Immature natural killer cell (primary cell): ENCODE measurements at places on chromosomes 5 and 9. TPM values are rescaled to one million over a fixed set of nuclear protein-coding genes. Genes with fewer than 3 reads are reported as not detected.

- no peak overlapping the region for H3K4me3 ChIP-seq
- H3K27ac ChIP-seq: no peak overlapping the region
- peaks cover 2% of the 10 kb centered on the region for H3K4me1 ChIP-seq
- no peaks in the 10 kb centered on the region for H3K36me3 ChIP-seq
- peaks cover 19% of the 10 kb centered on the region for H3K27me3 ChIP-seq
These were observed 39.7 kb upstream of the GABRP start for GRCh38 chr5:170743876-170744212.

GRCh38 chr5:39121315-39121714, 47.1 kb upstream of the RICTOR start:
- H3K27me3 ChIP-seq: no peaks in the 10 kb centered on the region
- H3K36me3 ChIP-seq: peaks cover 26% of the 10 kb centered on the region
- H3K4me3 ChIP-seq: no peak overlapping the region
- no peak overlapping the region for H3K27ac ChIP-seq
- DNase-seq: no peak

GRCh38 chr9:71637375-71637774, 130.9 kb downstream of the CEMIP2 start:
- H3K4me1 ChIP-seq: peaks cover 40% of the 10 kb centered on the region
- no peak for DNase-seq
- H3K36me3 ChIP-seq: no peaks in the 10 kb centered on the region
- H3K4me3 ChIP-seq: peak overlapping the region; percentile 44
- peaks cover 1% of the 10 kb centered on the region for H3K27me3 ChIP-seq

DNA sequence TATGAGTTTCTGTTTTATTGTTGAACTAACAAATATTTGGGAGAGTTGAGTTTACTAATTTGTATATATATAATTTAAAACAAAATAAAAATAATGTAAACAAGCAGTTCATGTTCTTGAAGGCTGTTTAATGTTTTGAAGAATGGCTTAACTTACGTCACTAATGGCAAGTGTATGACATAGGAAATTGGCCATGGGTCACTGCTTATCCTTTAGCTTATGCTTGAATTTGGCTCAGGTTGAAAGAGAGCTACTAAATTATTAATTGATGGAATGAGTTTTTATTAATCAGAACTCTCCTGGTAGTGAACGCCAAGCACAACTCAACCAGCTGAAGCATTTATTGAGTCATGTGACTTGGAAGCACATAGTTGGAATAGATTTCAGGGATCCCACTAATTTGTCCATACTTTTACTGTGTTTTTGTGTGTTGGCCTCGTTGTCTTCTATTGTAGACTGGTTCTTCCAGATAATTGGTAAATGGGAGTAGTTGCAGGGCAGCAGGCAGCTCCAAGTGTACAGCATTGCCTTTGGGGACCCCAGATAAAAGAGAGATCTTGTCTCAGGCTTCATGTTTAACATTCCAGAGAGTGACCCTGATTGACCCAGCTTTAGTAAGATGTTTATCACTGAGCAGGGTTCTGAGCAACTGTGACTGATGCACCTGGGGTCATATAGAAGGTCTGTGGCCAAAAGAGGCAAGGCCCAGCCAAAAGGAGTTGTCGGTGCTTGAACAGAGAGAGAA, 13.5 kb downstream of the C5orf58 start:
- peaks cover 11% of the 10 kb centered on the region for H3K4me1 ChIP-seq
- no peak for DNase-seq
- H3K36me3 ChIP-seq: peaks cover 48% of the 10 kb centered on the region
- no peak overlapping the region for H3K4me3 ChIP-seq
- H3K27ac ChIP-seq: peak overlapping the region; percentile 76
- H3K27me3 ChIP-seq: peaks cover 2% of the 10 kb centered on the region

DNA sequence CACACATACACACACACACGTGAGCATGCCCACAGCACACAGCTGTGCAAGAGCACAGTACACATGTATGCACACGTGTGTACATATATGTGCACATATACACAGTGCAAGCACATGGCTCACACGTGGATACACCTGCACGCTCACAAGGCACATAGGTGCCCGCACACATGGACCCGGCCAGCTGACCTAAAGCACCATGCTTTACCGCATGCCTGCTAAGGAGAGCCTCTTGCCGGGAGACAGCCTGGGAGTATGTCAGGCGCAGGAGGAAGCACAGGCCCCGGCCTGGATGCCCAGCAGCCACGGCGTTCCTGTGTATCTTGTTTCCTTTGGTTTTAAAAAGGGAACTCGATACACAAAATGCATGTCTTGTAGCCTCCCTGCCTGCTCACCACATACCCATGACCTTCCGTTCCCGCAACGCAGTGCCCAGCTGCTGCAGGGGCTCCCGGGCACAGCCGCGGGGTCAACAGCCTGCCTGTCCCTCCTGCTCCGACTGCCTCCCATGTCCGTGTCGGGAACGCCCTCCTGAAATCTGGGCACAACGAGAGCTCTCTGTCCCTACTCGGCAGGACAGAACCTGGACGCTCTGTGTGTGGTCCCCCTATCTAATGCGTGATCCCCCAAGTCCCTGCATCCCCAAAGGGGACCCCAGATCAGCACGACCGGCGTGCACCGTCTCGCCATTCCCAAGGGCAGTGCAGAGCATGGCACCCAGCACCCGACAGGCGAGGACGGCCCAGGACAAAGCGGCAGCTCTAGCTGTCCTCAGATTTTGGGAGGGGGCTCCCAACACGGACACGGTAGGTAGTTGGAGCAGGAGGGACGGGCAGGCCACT, 3.6 kb downstream of the SLC12A7 start:
- H3K27ac ChIP-seq: no peak overlapping the region
- H3K36me3 ChIP-seq: no peaks in the 10 kb centered on the region
- peak overlapping the region; percentile 10 for H3K4me3 ChIP-seq

- peaks cover 4% of the 10 kb centered on the region for H3K36me3 ChIP-seq
- DNase-seq: no peak
- H3K4me1 ChIP-seq: no peaks in the 10 kb centered on the region
- no peak overlapping the region for H3K27ac ChIP-seq
These were observed 311.6 kb downstream of the PLK2 start for GRCh38 chr5:58148254-58148775.

- peak; percentile 24 for DNase-seq
- peaks cover 10% of the 10 kb centered on the region for H3K4me1 ChIP-seq
- no peak overlapping the region for H3K27ac ChIP-seq
- no peaks in the 10 kb centered on the region for H3K36me3 ChIP-seq
- peaks cover 3% of the 10 kb centered on the region for H3K27me3 ChIP-seq
- peak overlapping the region; percentile 33 for H3K4me3 ChIP-seq
These were observed 3.8 kb downstream of the IFNA1 start for GRCh38 chr9:21443849-21444625.

DNA sequence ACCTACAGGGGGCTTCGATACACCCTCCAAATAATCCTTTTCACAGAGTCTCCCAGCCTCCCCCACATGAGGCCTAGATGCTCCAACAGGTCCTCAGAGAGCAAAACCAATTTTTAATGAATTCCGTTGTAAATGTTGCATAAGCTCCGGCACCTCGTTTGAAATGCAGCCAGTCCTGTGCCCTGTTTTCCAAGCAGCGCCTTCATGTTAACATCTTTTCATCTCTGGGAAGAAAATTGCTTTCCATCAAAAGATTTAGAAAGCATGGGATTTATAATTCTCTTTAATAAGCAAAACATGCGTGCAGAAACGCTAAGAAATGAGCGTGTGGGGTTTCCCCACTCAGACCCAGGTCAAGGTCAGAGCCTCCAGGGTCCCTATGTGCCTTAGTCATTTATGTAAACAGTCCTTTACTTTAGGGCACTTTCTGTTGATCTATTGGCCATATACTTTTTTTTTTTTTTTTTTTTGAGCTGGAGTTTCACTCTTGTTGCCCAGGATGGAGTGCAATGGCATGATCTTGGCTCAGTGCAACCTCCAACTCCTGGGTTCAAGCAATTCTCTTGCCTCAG, 177.5 kb upstream of the S1PR3 start:
- H3K4me1 ChIP-seq: no peaks in the 10 kb centered on the region

DNA sequence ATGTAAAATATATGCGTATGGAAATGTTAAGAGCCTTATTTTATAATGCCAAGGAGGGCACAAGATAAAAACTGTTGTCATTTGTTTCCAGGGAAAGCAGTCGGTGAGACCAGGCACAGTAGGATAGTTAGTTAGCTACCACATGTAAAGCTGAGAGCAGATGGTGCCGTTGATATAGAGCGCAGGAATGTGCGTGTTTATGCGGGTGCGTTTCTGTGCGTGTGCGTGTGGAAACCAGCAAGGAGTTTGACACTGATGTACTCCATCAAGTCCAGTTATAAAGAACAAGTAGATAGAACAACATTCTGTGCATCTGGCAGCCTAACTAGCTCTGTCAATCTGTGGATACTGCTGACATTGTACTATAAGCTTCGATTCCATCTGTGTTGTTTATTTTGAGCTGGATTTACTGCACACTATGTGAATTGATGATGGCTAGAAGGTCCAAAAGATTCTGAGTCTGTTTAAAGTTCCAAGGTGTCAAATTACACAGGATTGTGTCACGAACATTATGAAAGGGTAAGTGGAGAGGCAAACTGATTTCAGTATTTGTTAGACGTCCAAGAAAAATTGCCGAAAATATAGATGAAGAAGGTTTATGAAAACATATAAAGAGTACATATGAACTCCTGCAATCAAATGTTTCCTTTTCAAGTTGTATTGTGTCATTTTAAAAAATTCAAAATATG, 494.9 kb upstream of the MEF2C start:
- H3K27me3 ChIP-seq: peaks cover 2% of the 10 kb centered on the region
- no peaks in the 10 kb centered on the region for H3K36me3 ChIP-seq

GRCh38 chr9:136945333-136946227, 537 bp downstream of the C8G start:
- H3K4me3 ChIP-seq: no peak overlapping the region
- H3K27ac ChIP-seq: no peak overlapping the region
- H3K4me1 ChIP-seq: peaks cover 36% of the 10 kb centered on the region
- peaks cover 10% of the 10 kb centered on the region for H3K27me3 ChIP-seq

DNA sequence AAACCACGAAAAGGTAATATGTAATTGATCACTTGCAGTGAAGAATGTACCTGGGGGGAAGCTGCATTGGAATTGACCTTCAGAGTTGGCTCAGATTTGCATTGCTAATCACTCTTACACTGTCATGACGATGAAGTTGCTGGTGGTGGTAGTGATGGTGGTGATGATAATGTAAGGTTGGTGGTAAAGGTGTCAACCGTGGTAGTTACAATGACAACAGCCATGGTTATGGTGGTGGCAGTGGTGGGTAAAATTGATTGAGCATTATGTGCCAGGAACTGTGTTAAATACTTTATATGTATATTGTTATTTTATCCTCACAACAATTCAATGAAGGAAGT, 282.4 kb downstream of the NR3C1 start:
- peaks cover 4% of the 10 kb centered on the region for H3K27me3 ChIP-seq
- peak overlapping the region; percentile 36 for H3K4me3 ChIP-seq
- H3K4me1 ChIP-seq: peaks cover 76% of the 10 kb centered on the region
- DNase-seq: peak; percentile 72

DNA sequence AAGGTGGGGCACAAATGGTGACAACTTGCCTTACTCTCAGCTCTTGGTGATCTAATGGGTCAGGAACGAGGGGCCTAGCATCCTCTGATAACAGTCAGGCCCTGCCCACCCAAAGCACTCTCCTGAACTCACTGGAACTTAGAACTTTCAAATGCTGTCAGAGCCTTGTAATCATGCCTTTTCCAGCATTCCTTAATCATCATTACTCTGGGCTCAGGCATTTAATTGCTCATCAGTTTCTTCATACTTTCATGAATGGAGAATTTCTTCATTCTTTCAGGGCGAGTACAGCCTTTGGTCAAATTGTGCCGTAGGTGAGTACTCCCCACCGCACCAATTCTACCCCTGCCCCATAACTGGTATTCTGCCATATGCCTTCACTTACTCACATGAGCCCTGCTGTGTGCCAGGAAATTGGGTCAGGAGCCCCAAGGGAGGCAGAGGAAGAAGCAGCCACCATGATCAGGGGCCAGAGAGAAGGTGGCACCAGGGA, 30.2 kb upstream of the DUSP1 start:
- peaks cover 4% of the 10 kb centered on the region for H3K4me1 ChIP-seq
- no peak overlapping the region for H3K27ac ChIP-seq
- no peak for DNase-seq
- no peaks in the 10 kb centered on the region for H3K27me3 ChIP-seq

- peaks cover 3% of the 10 kb centered on the region for H3K27me3 ChIP-seq
- no peaks in the 10 kb centered on the region for H3K36me3 ChIP-seq
- H3K4me3 ChIP-seq: no peak overlapping the region
- no peak for DNase-seq
- no peaks in the 10 kb centered on the region for H3K4me1 ChIP-seq
- H3K27ac ChIP-seq: no peak overlapping the region
These were observed 146.8 kb downstream of the BARX1 start for GRCh38 chr9:93808115-93809029.

DNA sequence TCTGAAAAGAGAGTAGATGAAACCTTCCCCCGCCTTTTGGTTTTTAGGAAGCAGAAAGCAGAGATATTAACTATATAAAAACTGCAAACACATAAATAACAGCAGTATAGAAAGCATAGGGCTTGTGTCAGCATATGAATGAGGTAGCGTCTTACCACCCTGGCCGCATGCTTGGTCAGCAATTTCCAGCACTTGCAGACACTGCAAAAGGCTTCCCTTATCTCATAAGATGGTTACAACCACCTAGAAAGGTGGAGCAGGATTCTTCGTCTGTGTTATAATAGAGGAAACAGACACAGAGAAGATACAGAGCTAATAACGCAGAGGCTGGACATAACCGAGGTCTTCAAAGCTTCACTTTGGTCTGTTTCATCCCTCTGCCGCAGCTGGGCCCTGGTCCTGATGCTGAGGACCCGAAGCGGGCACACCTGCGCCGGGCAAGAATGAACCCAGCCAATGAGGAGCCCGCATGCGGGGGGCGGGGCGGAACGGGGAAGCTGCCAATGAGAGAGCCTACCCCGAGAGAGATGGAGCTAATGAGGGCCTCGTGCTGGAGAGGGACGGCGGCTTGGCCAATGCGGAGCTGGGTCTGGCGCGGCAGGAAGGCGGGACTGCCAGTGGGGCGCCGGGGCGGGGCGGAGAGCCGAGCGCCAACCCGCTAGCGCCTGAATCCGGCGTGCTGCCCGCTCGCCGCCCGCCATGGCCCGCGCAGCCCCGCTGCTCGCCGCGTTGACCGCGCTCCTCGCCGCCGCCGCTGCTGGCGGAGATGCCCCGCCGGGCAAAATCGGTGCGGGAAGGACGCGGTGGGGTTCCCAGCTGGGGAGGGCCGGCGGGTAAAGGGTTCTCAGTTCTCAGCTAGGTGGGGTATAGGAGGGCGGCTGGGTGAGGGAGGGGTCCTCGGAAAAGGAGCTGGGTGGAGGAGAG, at the start of gene PCYOX1L:
TSS of gene PCYOX1L (plus strand) at position 677 of the 924 bp plus-strand sequence. CDS start at position 700, 23 bp downstream.
- no peaks in the 10 kb centered on the region for H3K27me3 ChIP-seq
- H3K27ac ChIP-seq: peak within 1 kb of the TSS; percentile 76
- DNase-seq: peak; percentile 89
- H3K4me1 ChIP-seq: peaks cover 26% of the 10 kb centered on the region
- peaks cover 10% of the 10 kb centered on the region for H3K36me3 ChIP-seq
- peak within 1 kb of the TSS; percentile 88 for H3K4me3 ChIP-seq

- peak within 1 kb of the TSS; percentile 15 for H3K4me3 ChIP-seq
- no peaks in the 10 kb centered on the region for H3K36me3 ChIP-seq
- no peak for DNase-seq
- no peak within 1 kb of the TSS for H3K27ac ChIP-seq
- H3K4me1 ChIP-seq: peaks cover 3% of the 10 kb centered on the region
- H3K27me3 ChIP-seq: peaks cover 8% of the 10 kb centered on the region
These were observed at the start of gene MAMDC2 for GRCh38 chr9:70043689-70044489. MAMDC2 (plus strand) TSS chr9:70043848; CDS start chr9:70044198, 350 bp downstream.

Gene SHROOM1
- not detected for polyA plus RNA-seq

Gene LVRN
- not detected for polyA plus RNA-seq

Gene CD72
- 6.2 TPM for polyA plus RNA-seq

Gene CDX1
- not detected for polyA plus RNA-seq

Gene GPR150
- 0.94 TPM for polyA plus RNA-seq
